ENCODE measurements at places on chromosomes 6 and 20. TPM values are rescaled to one million over a fixed set of nuclear protein-coding genes. Genes with fewer than 3 reads are reported as not detected.

Gene TPBG
- total RNA-seq = not detected

Gene ARFGEF3
- 0.05 TPM for total RNA-seq

Gene PPP1R11
- 50.3 TPM for total RNA-seq

Gene SYTL3
- 48.3 TPM for total RNA-seq

Gene MOG
- not detected for total RNA-seq

Gene NRM
- total RNA-seq = 41.7 TPM

Gene OR2B6
- not detected for total RNA-seq

Gene PRND
- total RNA-seq = not detected

Gene TRDN
- total RNA-seq = not detected

Gene LINC00237
- not detected for total RNA-seq

Gene TMC2
- total RNA-seq = not detected

Gene GPR63
- total RNA-seq = 1.6 TPM

Data from activated CD8-positive, alpha-beta T cell treated with anti-CD3 and anti-CD28 coated beads, Interleukin-2, amount 10 ng/mL, durations not matched to agents 7 days and 5 days (primary cell).